ENCODE measurements at places on chromosomes 4 and X.

- no peak for DNase-seq
Observed at GRCh38 chr4:6929812-6930464, 20.3 kb downstream of the TBC1D14 start.

- no peak for DNase-seq
Observed at GRCh38 chrX:104427073-104427472, 138.9 kb upstream of the IL1RAPL2 start.

DNA sequence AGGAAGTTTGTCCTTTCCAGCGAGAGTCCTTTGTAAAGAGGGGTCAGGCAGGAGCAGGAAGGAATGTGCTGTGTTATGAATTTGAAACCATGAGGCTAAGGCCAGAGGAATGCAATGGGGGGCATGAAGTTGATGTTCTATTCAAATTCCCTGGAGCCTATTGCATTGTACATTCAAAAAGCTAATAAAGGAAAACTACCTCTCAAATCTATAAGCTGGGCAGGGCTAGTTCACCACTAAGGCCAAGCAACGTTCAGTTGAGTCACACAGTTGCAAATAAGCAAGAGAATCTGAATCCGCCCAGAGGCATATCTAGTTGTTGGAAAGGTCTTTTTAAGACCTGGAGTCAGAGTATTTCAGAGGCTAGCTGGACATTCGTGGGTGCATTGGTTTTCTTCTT lies 148.3 kb downstream of the DCTD start:
- no peak for DNase-seq

DNA sequence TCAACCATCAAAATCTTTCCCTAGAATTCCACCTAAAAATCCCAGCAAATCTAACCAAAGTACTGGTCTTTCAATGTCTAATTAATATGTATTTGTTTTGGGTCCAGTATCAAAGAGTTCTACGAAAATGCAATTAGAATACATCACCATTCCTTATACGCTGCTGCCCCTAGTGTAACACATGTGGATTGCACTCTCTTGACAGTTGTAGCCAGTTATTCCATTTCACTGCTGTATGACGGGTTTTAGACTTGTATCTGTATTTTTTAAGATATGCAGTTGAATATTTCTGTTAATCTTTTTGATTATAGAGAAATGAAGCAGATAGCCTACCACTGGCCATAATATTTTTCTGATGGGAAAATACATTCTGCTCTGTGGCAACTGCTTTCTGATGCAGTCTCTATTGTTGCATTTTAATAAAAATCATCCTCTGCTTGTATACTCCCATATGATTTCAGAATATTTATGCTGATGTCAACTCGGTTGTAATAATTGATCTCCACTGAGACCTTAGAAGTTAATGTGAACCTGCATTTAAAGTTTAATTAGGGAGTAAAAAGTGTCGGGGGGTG lies 17.1 kb upstream of the PAGE2B start:
- DNase-seq, result peak; percentile 46

DNA sequence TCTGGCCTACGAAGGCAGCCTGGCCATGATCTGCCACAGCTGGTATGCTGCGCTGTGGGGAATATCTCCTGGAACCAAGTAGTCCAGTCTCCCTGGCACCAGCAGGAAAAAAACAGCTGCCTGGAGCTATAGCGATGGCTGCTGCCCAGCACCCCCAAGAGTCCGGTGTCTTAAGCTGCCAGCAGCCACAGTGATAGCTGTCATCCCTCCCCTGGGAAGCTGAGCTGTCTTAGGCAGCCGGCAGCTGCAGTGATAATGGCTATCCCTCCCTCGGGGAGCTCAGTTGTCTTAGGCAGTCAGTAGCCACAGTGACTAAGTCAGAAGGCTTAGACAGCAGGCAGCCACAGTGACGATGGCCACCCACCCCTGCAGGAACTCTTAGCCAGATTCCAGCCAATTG lies 205.1 kb downstream of the STPG2 start:
- no peak for DNase-seq

DNA sequence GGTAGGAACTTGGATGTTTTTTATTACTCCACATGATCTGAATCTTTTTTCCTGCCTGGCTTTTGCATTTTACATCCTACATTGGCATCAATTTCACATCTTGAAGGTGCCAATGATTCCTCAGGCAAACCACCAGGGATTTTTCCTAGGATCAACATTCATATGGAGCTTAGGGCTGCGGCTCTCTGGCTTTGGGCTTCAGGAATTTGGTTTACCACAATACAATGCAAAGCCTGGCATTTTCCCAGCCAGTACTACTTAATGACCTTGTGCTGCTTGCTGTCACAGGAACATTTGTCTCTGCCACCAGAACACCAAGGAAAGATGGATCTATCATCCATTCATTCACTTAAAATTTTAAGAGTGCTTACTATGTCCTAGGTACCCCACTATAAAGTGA lies 180.7 kb downstream of the PDGFC start:
- no peak for DNase-seq

- DNase-seq, result no peak
Observed at GRCh38 chr4:79241846-79242245, 84.0 kb downstream of the NAA11 start.

- no peak for DNase-seq
Observed at GRCh38 chr4:70225824-70226223, at the start of gene FDCSP. Gene FDCSP, plus strand, starts transcription at chr4:70226124. Its CDS starts 5,071 bp downstream, at chr4:70231195.

GRCh38 chr4:110289601-110290100 lies 91.2 kb upstream of the ELOVL6 start:
- no peak for DNase-seq

DNA sequence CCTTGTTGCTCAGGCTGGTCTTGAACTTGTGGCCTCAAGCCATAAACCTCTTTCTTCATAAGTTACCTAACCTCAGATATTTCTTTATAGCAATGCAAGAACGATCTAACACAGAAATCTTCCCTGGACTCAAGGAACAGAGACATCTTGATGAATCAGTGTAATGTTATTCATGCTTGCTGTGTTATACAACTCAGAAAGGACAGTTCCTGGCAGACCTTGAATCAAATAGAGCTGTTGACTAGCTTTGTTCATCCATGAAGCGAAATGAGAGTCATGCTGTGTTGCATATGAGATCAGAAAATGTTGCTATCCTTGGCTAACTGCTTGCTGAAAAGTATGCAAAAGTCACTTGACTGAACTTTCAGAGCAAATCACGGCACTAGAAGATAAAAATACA lies 72.6 kb upstream of the ARHGAP24 start:
- DNase-seq, result no peak

- no peak for DNase-seq
Observed at GRCh38 chrX:108735091-108735678, 1.2 kb downstream of the IRS4 start.

DNA sequence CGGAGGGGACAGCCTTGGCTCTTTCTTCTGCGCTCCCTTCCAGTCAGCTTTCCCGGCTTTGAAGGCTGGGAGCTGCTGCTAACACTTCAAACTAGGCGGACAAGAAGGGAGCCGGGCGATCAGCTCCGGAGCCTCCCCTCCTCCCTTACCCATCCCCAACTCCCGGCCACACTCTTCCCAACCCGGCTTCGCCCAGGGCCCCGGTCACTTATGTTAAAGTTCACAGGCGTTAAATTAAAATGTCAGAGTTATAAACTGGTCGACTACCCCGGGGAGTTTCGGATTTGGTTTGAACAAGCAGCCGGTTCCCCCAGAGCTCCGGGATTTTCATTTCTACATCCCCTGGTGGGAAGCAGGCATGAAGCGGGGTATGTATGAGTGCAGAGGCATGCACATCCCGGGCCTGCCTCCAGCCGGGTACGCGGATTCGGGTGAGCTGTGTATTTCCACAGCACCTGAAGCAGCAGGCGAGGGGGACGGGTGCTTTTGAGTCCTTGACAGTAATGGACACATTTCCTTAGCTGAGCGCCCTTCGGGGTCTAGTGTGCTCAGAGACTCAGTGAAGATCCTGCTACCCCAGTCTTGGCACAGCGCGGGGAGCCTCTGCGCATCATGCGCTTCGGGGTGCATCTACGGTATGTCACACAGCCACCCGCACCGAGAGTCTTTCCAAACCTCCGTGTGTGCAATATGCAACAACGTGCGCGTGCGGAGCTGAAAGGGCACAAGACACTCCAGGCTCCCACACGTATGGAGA lies 880 bp downstream of the UNC5C start:
- DNase-seq, result peak; percentile 77

- no peak for DNase-seq
Observed at GRCh38 chrX:19063030-19063429, 59.2 kb downstream of the ADGRG2 start.

DNA sequence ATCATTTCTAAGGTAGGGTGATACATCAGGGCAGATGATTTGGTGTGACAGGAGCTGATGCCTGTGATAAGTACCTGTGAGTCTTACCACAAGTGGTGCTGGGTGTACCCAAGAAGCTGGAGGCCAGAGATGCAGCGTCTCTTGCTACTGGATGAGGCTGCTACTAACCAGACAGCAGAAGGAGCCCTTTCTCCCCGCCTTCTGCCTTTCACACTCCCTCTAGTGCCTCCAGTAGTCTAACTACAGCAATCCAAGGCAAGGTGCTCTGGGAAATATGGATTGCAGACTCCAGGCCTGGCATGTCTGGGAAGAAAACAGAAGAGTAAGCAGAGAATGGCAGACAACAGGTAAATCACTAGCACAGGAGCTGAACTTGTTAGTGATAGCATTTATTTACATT lies 470.8 kb downstream of the NKX6-1 start:
- DNase-seq, result no peak

DNA sequence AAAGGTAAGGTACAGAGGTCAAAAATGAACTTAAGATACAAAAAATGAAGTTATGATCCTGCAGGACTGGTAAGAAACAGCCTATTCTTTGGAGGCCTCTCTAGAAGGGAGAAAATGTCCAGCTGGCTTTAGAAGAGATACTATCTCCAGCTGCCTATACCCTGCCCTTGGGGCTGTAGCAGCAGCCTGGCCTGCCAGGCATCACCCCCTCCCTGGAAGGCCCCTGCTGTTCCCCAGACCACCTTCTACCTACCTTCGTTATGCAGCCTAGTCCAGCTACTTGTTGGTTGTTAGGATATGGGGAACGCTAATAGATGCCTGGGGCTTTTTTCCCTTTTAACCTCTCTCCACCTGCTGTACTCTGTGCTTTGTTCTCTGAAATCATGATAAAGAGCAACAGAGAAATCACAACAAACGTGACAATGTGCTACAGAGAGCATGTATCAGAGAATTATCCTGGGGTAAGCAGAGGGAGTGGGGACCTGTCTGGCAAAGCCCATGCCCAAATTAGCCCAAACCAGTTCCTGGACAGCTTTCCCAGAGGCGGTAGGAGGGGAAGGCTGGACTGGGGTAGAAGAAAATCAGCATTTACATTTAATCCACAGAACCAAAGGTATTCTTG lies 34.5 kb downstream of the FRMD7 start:
- no peak for DNase-seq

- DNase-seq, result no peak
Observed at GRCh38 chr4:102783006-102783405, 22.2 kb upstream of the MANBA start.

DNA sequence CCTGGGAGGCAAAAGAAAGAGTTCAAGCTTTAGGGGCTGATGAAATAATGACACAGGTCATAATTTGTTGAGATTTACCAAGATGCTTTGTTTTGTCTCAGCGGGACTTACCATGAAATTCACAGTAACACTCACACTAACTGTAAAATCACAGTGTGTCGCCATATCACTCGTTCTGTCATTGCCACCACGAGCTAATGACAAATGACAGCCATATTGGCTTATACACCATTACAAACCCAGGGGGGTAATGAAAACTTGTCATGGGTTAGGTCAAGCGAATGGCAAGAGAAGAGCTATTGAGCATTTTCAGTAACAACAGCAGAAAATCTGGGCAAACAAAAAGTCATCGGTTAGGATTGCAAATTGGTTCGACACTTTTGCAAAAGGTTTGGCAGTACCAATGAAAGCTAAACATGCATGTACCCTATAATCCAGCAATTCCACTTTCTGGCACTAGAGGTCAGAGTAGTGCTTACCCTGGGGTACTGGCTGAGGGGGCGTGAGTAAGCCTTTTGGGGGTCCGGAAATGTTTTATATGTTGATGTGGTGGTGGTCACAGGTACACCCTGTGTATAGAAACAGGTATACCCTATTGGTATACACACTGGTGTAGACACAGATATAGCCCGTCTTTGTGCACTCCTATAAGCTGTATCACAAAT lies 83.9 kb upstream of the RAI2 start:
- DNase-seq, result no peak

DNA sequence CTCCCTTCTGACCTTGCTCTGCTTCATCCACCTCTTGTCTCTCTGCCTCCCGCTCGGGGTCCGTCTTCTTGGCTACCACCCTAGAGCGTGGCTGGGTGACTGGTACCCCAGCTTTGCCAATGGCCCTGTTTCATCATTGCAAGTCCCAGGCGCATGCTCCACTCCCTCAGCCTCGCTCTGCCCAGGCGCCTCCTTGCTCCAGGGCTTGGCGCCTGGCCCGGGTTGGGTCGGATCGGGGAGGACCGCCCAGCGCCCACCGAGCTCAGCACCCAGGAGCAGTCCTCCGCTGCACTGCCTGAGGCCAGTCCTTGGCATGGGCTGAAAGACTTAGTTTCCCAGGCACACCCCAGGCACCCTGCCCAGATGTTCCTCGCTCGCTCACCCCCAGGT lies 577 bp downstream of the BGN start:
- no peak for DNase-seq

GRCh38 chr4:41424522-41424921 lies 113.4 kb upstream of the LIMCH1 start:
- no peak for DNase-seq

GRCh38 chr4:106315476-106315967 lies 487 bp downstream of the TBCK start:
- peak; percentile 63 for DNase-seq

- no peak for DNase-seq
Observed at GRCh38 chrX:149495573-149496071, 9.5 kb downstream of the IDS start.
